Stimulated activated CD4-positive, alpha-beta T cell treated with anti-CD3 and anti-CD28 coated beads, Interleukin-1b, Interleukin-23, amount 100 ng/mL, for 1 hour (primary cell): ENCODE measurements at places on chromosomes 4 and X.

DNA sequence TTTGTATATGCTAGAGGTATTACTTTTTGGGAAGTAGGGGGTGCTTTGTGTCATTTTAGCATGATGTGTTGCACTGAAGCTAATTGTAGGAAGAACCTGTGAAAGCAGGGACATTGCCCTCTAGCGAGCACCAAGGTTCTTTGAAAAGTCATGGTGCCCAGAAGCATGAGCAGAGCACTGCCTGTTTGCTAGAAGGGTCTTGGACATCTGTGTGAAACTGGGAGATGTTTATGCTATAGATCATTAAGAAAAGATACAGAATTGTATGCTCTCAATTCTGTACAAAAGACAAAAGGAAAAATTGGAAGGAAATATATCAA lies 14.7 kb downstream of the GRPR start:
- DNase-seq: no peak

DNA sequence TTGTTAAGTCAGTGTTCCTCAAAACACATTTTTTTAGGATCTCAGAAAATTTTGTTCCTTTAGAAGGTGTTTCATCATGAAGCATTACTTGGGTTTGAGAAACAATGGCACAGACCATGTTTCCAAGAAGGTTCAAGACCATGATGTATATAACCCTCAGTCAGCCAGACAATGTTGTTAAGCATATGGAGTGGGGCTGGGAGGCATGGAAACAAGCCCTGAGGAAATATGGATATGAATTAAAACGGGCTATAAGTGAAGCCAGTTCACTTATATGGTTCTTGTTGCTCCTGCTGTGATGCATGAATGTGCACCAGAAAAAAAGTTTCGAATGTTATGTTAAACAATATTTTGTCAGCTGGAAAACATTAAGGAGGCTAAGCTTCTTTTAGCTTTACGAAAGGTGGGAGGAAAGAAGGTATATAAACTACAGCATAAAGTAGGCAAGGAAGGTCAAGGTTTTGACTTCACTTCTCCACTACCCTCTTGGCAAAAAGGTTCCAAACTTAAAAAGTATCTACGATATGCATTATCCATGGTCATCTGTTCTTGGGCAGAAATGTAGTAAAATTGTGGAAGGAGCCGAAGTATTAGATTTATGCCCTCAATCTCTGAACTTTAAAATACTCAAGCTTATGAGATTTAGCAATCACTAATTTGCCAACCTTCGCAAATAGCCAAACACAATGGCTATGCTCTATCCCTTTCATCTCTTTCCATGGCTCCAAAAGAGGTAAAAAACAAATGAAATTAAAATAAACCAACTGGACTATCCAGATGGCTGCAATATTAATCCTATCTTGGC lies 277.3 kb downstream of the CHIC1 start:
- DNase-seq: no peak

- DNase-seq: no peak
These were observed 92.2 kb downstream of the PALLD start for GRCh38 chr4:168588916-168589531.

- DNase-seq: no peak
These were observed 311.3 kb downstream of the GRID2 start for GRCh38 chr4:92615049-92615448.

DNA sequence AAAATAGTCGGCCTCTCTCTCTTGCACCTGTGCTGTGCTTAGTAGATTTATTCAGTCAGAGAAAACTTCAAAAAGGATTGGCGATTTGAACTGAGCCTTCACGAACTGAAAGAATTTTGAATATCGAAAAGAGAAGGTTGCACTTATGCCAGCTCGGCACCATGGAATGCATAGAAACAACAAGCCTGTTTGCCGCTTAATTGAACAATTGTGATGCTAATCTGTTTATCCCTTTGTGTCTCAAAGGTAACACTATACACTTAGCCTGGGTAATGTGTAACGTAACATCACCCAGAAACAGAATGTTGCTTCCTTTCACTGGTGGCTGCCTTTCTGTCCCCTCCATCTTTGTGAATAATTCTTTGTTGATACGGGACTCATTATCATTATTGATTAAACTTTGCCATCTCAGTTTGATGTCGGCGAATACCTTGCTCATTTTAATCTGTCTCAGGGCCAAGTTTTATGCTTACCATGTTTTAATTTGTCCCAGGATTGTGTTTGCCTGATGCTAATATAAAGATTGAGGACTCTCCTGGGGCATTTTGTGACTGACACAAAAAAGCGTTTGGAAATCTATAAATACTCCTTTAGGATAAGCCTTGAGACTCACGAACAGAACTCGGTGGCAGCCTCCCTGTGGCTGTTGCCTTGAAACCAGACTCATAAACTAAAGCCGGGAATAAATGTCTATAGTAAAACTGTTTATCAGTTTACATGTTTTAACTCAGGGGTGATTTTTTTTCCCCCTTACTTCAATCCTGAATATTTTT lies 400.5 kb downstream of the RAPGEF2 start:
- DNase-seq: no peak
